Gastrocnemius medialis (tissue), 4 donors: ENCODE measurements at places on chromosomes 5 and 9.

DNA sequence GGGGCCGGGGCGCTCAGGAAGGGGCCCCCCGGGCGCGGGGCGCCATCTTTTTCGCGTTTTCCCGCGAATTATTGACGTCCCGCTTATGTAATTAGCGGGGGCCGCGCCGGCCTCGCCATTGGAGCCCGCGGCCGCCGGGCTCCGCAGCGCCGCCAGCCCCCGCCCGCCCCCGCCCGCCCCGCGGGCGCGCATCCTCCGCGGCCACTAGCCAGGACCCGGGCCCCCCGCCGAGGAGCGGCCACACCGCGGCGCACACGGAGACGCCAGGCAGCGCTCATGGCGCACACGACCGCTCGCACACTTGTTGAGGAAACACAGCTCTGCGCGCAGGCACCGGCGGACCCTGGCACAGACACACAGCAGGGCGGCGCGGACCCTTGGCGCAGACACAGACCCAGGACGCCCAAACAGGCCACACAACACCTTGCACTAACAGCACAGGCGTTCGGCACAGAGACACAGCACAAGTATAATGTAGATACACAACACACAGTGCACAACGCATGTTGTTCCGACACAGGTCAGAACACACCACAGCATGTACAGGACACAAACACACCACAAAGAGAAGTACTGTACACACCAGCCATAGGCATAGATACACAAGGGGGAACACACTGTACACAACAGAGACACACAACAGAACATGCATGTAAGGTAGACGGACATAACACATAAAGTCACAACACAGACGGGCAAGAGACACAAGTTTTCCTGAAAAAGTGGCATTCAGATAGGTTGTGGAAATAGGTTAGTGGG is 467 bp upstream of the PHF19 start:
- peak overlapping the region; percentile 77 for H3K4me3 ChIP-seq
- H3K27me3 ChIP-seq = no peaks in the 10 kb centered on the region
- H3K27ac ChIP-seq = peak overlapping the region; percentile 84
- H3K36me3 ChIP-seq = no peaks in the 10 kb centered on the region

GRCh38 chr5:82513738-82514137 is 235.6 kb upstream of the RPS23 start:
- no peaks in the 10 kb centered on the region for H3K4me1 ChIP-seq
- no peaks in the 10 kb centered on the region for H3K36me3 ChIP-seq
- no peak overlapping the region for H3K27ac ChIP-seq

DNA sequence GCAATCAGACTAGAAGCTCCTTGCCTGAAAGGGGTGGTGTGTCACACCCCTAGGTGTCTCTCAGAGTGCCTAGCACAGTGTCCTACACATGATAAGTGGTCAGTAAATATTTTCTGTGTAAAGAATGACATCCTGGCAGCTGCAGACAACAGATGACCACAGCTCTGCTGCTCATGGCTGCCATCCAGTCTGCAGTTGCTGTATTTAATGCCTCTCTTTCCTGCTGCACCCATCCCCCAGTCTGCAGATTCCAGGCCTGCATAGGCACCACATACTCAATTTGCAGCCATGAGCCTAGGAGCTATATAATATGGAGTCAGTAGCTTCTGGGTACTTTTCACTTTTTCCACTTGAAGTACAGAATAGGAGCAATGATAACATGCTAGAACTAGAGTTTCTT is 94.9 kb upstream of the NR4A3 start:
- H3K36me3 ChIP-seq = no peaks in the 10 kb centered on the region
- no peak for DNase-seq
- no peak overlapping the region for H3K27ac ChIP-seq
- H3K4me3 ChIP-seq = no peak overlapping the region
- no peaks in the 10 kb centered on the region for H3K27me3 ChIP-seq

DNA sequence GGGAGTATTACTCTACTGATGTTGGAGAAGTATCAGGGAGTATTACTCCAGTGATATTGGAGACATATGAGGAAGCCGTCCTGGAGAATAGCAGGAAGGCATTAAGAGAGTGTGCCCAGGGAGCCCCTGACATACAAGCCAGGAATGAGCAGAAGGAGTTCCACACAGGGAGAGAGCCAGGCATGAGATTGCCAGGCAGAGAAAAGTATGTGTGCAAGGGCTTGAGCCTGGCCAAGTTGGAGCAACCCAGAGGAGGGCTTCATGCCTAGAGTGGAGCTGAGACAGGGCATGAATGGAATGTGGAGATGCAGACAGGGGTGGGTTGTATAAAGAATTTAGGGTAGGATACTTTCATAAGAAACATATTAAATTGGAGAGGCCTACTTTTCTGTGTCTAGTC is 213.8 kb downstream of the ADCY2 start:
- no peak overlapping the region for H3K4me3 ChIP-seq
- H3K4me1 ChIP-seq = no peaks in the 10 kb centered on the region
- no peaks in the 10 kb centered on the region for H3K36me3 ChIP-seq
- no peak for DNase-seq
- H3K27ac ChIP-seq = no peak overlapping the region
- no peaks in the 10 kb centered on the region for H3K27me3 ChIP-seq

GRCh38 chr5:8349855-8350254 is 480.9 kb downstream of the MTRR start:
- no peaks in the 10 kb centered on the region for H3K27me3 ChIP-seq
- no peak overlapping the region for H3K27ac ChIP-seq
- H3K4me3 ChIP-seq = no peak overlapping the region
- DNase-seq = no peak
- no peaks in the 10 kb centered on the region for H3K36me3 ChIP-seq
- H3K4me1 ChIP-seq = no peaks in the 10 kb centered on the region

DNA sequence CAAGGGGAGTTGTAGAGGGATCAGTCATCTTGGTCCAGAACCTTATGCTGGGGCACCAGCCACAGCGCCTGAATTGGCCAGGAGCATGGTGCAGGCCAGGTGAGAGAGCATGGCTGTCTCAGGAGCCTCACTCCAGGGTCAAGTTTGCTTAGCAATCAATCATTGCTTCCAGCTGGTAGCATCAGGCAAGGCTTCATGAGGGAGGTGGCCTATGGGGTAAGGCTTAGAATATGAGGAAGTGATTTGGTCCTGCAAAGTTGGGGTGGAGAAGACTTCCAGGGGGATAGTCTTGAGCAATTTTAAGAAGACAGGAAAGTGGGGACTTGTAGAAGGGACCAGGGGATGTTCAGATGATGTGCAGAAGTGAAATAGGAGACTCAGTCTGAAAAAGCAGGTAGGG is 53.9 kb upstream of the PITX1 start:
- H3K27me3 ChIP-seq = no peaks in the 10 kb centered on the region
- DNase-seq = no peak
- H3K27ac ChIP-seq = no peak overlapping the region

DNA sequence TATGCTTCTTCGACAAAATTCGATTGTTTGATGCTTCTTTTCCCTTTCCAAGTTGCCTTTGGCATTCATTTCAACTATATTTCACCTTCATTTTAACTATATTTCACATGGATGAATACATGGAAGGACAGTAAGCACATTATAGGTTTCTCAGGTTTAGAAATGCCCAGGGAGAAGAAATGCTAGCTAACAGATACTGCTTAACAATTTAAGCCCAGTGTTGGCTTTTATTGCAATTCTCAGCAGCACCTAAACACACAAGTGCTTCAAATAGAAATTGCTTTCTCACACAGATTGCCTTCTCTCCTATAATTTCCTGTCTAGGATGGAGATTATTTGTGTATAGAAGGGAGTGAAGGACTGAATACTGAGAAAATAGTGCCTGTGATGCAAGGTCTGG is 30.2 kb upstream of the SMC5 start:
- peaks cover 16% of the 10 kb centered on the region for H3K4me1 ChIP-seq
- no peaks in the 10 kb centered on the region for H3K27me3 ChIP-seq
- no peak for DNase-seq
- H3K27ac ChIP-seq = no peak overlapping the region

DNA sequence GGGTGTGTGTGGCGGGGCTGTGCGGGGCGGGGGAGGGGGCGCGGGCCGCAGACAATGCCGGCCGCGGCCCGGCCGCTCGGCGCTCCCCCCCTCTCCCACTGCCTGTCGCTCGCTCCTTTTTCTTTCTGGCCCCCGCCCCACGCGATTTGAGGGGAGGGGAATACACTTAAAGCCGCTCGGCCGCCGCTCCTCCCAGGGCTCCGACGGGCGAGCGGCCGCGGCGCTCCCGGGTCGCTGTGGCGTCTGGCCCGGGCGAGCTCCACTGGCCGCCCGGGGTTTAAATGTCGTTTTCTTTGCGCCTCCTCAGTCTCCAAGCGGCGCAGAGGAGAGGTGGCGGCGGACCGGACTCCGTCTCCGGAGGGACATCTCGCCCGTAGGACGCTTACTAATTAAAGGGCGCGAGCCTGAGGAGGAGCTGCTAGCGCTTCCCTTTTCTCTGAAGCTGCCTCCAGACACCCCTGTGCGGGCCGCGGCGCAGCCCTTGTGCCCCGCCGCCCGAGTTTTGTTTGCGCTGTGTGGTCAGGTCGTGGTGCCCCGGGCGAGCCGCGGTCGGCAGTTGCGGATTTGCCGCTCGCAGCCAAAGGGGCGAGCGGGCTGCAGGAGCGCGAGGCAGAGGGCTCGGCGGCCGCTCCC is 1.4 kb downstream of the ZSWIM6 start:
- no peaks in the 10 kb centered on the region for H3K27me3 ChIP-seq
- peaks cover 14% of the 10 kb centered on the region for H3K4me1 ChIP-seq
- H3K4me3 ChIP-seq = peak overlapping the region; percentile 85
- H3K36me3 ChIP-seq = no peaks in the 10 kb centered on the region

GRCh38 chr5:9447691-9448090 is 98.2 kb downstream of the SEMA5A start:
- no peak overlapping the region for H3K27ac ChIP-seq
- no peaks in the 10 kb centered on the region for H3K27me3 ChIP-seq
- H3K36me3 ChIP-seq = no peaks in the 10 kb centered on the region
- DNase-seq = no peak

- no peak for DNase-seq
- H3K27me3 ChIP-seq = no peaks in the 10 kb centered on the region
- H3K4me3 ChIP-seq = no peak overlapping the region
- H3K27ac ChIP-seq = peak overlapping the region; percentile 64
These were observed 28.2 kb downstream of the SH3PXD2B start for GRCh38 chr5:172426086-172426485.

GRCh38 chr9:38000332-38000731 is 68.7 kb downstream of the SHB start:
- H3K27ac ChIP-seq = no peak overlapping the region
- DNase-seq = no peak
- no peaks in the 10 kb centered on the region for H3K36me3 ChIP-seq

GRCh38 chr9:79695531-79696175 is 123.9 kb downstream of the TLE4 start:
- no peak for DNase-seq
- no peaks in the 10 kb centered on the region for H3K27me3 ChIP-seq
- no peak overlapping the region for H3K27ac ChIP-seq
- H3K4me3 ChIP-seq = no peak overlapping the region

GRCh38 chr9:85332487-85332886 is 409.3 kb downstream of the AGTPBP1 start:
- no peaks in the 10 kb centered on the region for H3K4me1 ChIP-seq
- H3K27ac ChIP-seq = no peak overlapping the region
- no peaks in the 10 kb centered on the region for H3K36me3 ChIP-seq
- no peaks in the 10 kb centered on the region for H3K27me3 ChIP-seq
- H3K4me3 ChIP-seq = no peak overlapping the region
- DNase-seq = no peak

DNA sequence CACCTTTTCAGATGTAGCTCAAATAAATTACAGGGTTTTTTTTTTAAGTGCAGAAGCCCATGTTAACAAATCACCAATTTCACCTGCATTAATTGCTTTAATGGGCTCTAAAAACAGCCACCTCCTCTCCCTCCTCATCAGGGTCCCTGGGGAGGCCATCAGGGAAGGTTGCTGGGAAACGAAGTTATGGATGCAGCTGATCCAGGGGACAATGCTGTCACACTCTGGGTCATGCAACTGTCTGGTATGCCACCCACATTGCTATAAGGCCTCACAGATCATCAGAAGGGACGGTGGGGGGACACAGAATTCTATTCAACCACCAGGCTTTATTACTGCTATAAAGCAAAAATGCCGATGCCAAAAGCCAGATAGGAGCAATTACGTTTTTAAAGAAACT is 9.3 kb downstream of the WHRN start:
- H3K27ac ChIP-seq = no peak overlapping the region
- DNase-seq = no peak
- no peak overlapping the region for H3K4me3 ChIP-seq
- H3K27me3 ChIP-seq = peaks cover 14% of the 10 kb centered on the region
